ENCODE measurements at places on chromosomes 3 and 15.

- no peak for DNase-seq
- peaks cover 6% of the 10 kb centered on the region for H3K4me1 ChIP-seq
- H3K27me3 ChIP-seq: no peaks in the 10 kb centered on the region
- H3K27ac ChIP-seq: no peak overlapping the region
These were observed 9.8 kb downstream of the ANKRD28 start for GRCh38 chr3:15787941-15788340.

DNA sequence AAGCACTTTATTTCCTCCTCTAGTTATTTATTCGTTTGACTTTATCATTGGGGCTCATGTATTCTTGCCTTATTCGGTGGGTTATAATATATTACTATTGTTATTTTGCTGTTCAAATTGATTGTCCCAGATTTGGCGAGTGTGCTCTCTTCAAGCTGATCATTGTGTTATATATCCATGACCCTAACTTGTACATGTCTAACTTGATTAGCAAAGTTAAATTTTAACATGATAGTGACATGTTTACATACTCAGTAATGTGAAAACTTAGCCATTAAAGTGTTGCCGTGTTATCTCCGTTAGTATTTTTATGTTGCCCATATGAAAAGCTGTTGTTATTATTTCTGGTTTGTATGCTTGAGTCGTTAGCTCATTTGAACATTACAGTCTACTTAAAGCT lies 327.9 kb downstream of the PTPRG start:
- H3K4me1 ChIP-seq: peaks cover 5% of the 10 kb centered on the region

GRCh38 chr3:166013073-166013679 lies 176.0 kb upstream of the BCHE start:
- peak; percentile 80 for DNase-seq
- no peak overlapping the region for H3K4me3 ChIP-seq
- H3K27ac ChIP-seq: no peak overlapping the region
- 0 out of 2 replicates have a peak, but pooled peaks cover 9% of the 10 kb centered on the region for H3K4me1 ChIP-seq
- H3K36me3 ChIP-seq: no peaks in the 10 kb centered on the region
- H3K27me3 ChIP-seq: no peaks in the 10 kb centered on the region

- H3K27ac ChIP-seq: no peak overlapping the region
- no peak for DNase-seq
- no peaks in the 10 kb centered on the region for H3K27me3 ChIP-seq
- H3K4me3 ChIP-seq: no peak overlapping the region
These were observed 506.4 kb upstream of the THBS1 start for GRCh38 chr15:39074341-39074985.

GRCh38 chr15:29789871-29790270 lies 32.4 kb downstream of the TJP1 start:
- no peak for DNase-seq
- H3K27me3 ChIP-seq: no peaks in the 10 kb centered on the region
- H3K4me1 ChIP-seq: no peaks in the 10 kb centered on the region
- no peak overlapping the region for H3K4me3 ChIP-seq

DNA sequence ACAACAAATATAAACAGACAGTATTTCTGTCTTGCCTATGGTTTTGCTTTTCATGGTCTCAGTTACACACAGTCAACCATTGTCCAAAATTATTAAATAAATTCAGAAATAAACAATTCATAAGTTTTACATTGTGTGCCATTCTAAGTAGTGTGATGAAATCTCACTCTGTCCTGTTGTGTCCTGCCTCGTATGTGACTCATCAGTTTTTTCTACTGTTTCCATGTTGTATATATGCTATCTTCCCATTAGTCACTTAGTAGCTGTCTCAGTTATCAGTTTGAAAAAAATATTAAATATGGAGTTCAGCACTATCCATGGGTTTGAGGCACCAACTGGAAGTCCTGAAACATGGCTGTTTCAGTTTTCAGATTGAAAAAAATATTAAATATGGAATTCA lies 282.4 kb upstream of the GRM7 start:
- no peaks in the 10 kb centered on the region for H3K4me1 ChIP-seq
- H3K4me3 ChIP-seq: no peak overlapping the region
- DNase-seq: no peak
- H3K36me3 ChIP-seq: no peaks in the 10 kb centered on the region

- H3K27me3 ChIP-seq: no peaks in the 10 kb centered on the region
- no peak overlapping the region for H3K4me3 ChIP-seq
- H3K36me3 ChIP-seq: no peaks in the 10 kb centered on the region
- no peak overlapping the region for H3K27ac ChIP-seq
- no peak for DNase-seq
These were observed 49.9 kb downstream of the TMCO5A start for GRCh38 chr15:37984368-37984767.

- no peaks in the 10 kb centered on the region for H3K36me3 ChIP-seq
- H3K27ac ChIP-seq: no peak overlapping the region
- H3K4me3 ChIP-seq: no peak overlapping the region
- peaks cover 5% of the 10 kb centered on the region for H3K4me1 ChIP-seq
These were observed 24.7 kb upstream of the TM2D3 start for GRCh38 chr15:101676921-101677329.

DNA sequence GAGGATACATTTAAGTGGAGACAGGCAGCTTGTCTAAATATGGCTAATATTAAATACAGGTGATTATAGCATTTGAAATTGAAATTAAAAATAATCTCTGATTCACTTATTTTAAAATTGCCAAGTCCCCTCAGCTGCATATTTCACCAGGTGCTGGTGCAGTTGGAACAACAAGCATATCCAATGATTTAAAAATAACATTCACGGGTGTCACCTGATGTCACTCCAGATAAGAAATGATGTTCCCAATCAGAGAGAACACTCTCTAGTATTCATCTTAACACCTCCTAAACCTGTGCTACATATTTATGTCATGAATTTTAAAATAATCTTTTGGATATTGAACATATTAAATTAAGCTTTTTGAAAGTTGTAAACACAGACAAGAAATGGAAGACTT lies 249.9 kb downstream of the CADM2 start:
- H3K27me3 ChIP-seq: no peaks in the 10 kb centered on the region
- no peaks in the 10 kb centered on the region for H3K36me3 ChIP-seq
- no peak overlapping the region for H3K27ac ChIP-seq
- H3K4me1 ChIP-seq: no peaks in the 10 kb centered on the region
- no peak for DNase-seq

Measured in MM.1S (cell line).